ENCODE measurements at places on chromosomes 13 and 19.

DNA sequence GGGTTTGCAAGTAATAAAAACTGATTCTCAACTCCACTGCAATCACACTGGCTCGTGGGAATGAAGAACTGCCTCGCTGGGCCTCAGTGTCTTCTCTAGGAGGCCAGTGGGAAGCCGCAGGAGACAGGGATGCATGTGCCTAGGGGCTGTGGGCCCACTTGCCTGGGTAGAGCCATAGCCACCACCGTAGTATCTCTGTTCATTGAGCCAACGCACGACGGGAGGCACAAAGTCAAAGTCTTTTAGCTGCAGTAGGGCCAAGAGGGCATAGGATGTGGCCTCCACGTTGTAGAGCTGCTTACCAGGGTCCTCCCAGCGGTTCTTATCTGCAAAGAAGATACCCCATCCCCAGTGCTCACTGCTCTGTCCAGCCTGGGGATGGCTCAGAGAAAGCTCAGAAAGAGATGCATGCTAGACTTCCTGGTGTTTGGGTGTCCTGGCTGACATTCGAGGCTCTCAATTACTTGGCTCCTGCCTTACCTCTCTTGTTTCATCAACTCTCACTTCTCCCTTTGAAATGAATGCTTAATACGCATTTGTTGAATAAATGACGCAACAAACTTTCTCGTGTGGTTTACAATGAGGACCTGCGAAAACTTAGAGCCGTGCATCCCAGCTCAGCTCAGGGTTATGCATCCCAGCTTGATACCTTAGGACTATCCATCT, 16.1 kb upstream of the TNFSF14 start:
- no peak for DNase-seq

GRCh38 chr13:72647422-72647821, 80.0 kb downstream of the MZT1 start:
- DNase-seq = no peak

DNA sequence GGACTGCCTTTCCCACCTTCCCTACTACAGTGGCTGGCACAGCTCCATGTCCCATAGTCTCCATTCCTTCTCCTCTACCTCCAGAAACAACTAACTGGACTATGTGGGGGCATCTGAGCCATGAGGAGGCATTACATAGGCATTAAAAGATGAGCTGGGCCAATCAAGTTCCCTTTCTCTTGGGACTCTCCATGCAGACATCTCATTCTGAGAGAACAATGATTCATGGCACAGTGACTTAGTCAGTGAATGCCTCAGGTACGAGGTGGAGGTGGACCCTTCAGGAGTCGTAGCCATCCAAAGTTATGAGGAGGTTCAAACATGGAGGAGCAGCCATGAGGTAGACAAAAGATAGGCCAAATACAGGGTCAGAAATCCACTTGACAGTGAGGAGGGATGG, 70.0 kb downstream of the GPC6 start:
- DNase-seq = no peak

DNA sequence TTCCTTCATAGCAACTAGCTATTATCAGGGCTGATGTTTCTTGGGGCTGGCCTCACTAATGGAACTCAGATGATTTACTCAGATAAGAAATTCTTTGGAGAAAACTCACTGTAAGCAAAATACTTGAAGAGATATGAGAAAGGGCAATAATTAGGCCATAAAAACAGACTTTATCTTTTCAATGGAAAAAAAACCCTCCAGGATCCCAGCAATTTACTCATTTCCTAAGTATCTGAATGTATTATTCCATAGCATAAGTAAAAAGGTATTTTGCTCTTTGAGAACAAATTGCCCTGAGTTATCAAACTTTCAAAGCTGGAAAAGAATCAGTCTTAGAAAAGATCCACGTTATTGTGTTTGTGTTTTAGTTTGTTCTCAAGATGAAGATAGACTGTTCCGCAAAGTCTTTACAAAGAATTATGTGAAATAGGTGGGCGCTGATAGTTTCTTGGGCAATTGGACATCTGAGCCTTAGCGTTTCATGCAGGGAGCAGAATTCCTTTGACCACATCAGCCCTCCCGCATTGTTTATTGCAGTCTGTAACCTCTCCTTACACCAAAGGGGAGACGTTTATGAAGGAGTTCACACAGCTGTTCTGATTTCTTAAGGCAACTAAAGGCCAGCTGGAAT, 29.1 kb upstream of the CSNK1A1L start:
- DNase-seq = no peak

GRCh38 chr19:8505680-8506401, 3.4 kb upstream of the PRAM1 start:
- DNase-seq = peak; percentile 32

DNA sequence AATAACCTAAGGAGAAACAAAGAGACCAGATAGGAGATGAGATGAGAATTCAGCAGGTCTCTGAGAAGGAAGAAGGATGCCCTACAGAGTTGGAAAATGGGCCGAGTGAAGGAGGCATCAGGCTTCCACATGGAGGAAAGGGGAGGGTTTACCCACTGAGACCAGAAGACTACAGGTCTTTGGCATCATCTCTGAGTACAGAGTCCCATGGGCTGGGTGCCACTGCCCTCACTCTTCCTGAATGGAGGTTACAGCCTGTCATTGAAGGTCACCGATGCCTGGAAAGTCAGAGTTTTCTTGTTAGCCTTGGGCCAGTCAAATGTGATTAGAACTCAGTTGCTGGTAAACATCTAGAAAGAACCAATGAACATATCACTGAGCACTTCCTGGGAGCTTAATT, 9.9 kb downstream of the ZNF302 start:
- no peak for DNase-seq

- no peak for DNase-seq
These were observed 10.2 kb upstream of the N4BP2L2 start for GRCh38 chr13:32548837-32549236.

DNA sequence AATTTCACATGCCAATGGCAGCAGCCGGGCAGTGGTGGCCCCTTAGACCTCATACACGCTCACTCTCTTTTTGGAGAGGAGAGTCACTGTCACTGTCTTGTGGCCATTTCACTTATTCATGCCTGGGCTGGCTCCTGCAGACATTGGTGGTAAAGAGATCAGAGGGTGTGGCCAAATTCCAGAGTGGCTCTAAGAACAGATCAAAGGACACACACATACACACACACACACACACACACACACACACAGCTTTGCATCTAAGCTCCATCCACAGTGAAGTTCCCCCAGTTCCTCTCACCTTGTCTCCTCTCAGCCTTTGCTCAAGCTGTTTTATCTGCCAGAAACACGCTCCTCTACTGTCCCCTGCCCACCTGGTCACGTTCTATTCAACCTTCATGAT, 46.5 kb upstream of the KPNA3 start:
- DNase-seq = no peak

DNA sequence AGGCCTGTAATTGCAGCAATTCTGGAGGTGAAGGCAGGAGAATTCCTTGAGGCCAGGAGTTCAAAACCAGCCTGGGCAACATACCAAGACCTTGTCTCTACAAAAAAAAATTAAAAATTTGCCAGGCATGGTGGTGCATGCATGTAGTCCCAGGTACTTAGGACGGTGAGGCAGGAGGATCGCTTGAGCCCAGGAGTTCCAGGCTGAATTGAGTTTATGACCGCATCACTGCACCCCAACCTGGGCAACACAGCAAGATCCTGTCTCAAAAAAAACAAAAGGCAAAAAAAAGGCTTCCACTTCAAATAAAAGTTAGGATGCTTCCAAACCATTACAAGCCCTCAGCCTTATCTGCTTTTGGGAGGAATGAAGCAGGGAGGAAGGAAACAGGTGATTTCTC, 5.2 kb downstream of the ZNF577 start:
- no peak for DNase-seq

DNA sequence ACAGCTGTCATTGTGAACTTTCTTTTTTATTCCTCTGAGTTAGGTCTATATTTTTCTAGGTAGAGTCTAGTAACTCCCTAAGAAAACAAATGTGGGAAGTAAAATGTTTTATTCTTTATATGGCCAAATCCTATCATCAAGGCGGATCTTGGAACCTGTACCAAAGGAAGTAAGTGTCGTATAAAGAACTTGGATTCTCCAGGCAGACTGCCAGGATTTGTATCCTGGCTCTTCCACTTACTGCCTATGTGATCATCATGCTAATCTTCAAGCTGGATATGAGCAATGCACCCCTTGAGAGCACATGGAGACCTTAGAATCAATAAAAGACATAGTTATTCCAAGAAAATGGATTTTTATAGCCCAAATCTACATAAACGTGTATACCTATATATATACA, 286.5 kb downstream of the PCDH17 start:
- no peak for DNase-seq

DNA sequence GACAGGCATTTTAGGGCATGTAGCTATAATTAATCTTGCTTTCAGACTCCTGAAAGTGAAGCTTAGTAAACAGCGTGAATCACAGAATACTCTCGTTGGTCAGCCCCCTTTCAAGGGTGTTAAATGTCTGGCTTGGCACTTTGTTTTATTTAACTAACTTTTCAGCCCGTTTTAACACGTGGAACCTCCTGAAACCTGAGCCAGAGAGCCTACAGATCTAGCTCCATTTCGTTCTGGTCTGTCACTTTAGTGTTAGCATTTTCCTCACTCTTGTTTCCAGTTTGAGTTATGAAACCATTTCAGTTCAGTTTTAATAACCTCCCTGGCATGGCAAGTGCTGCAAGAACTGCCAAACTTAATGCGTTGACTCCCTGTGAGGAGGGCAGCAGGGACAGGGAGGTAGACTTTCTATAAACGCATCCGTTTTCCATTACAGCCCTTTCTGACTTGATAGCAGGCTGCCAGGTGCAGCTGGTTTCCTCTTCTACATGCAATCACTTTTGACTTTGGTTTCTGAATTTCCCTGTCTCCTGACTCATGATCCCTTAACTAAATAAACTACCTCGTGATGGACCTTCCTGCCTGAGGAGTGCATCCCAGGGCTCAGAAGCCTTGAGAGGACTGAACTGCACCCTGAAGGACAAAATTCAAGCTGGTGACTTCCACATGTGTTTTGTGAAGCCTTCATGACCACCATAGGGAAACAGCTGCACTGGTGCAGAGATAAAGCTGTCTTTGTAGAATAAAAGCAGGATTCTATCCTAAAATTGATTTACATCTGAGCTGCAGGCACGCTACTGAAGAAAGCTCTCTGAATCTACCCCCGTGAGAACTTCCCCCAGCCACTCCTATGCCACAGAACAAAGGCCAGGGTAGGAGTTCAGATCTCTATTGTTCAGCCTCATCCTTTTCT, 192.6 kb downstream of the DLEU7 start:
- DNase-seq = no peak

DNA sequence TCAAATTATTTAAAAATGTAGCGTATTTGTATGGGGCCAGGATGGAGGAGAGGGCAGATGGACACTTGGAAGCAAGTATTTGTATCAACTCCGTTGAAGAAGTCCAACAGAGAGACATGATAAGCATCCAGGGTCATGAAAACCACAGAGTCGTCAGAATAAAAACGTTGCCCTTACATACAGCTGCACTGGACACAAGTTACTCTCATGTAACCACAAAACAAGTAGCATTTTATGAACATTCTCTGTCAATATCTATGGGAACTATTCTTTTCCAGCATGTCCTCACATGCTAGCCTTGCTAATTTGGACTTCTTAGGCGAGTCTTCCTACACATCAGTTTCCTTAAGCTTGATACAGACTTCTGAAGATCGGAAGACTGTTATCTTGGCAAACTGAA, 35.0 kb downstream of the EFNB2 start:
- no peak for DNase-seq

DNA sequence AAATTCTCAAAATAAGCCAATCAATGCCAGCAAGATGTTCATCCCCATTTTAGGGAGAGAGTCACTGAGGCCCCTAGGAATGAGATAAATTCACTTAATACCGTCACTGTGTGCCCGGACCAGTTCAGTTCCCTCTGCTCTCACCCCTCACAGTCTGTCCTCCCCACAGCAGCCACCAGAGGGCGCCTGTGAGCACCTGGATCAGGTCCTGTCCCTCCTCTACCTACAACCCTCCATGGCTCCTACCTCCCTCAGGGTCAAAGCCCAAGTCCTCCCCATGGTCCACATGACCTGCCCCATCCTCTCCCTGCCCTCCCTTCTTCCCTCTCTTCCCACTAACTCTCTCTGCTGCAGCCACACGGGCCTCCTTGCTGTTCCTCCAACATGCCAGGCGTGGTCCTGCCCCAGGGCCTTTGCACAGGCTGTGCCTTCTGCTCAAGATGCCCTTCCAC, 42.0 kb upstream of the NFIC start:
- peak; percentile 67 for DNase-seq

- DNase-seq = no peak
These were observed 1075.2 kb downstream of the PCDH9 start for GRCh38 chr13:66154976-66155375.

DNA sequence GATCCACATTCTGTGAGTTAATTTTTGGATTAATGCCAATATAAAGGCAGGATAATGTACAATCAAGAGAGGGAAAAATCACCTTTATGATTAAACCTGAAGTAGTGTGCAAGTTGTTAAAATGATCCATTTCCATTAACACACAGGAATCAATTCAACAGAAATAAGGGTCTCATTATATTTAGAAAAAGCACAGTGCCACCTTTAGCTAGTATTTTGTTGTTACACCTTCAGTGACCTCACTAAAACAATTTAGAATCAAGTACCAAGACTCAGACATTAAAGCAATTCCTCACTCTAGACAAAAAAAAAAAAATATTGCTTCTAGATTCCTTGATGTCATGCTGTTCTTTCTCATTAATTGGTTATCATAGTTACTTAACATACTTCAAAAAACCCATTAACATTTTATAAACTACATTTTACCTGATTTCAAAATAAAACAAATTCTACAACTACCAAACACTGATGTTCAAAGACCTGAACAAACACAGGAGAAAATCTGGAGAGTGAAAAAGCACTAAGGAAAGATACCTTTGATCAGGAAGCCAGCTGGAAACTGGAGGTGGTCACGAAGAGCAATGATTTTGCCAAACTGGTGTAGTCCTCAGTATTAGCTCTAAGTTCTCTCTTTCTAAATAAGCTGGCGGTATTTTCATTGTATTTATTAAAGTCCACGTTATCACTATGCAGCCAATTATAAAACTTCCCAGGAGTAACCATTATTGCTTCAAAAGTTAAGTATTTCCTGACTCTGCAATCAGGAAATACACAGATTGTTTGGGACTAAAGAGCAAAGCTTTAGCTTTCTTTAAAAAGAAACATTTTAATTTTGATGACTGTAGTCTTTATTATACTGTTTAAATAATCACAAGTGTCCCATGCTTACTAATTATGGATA, 115.3 kb downstream of the TBC1D4 start:
- no peak for DNase-seq
